Calu3 (cell line): ENCODE measurements at places on chromosomes 2 and 18.
A peak's percentile ranks its signal among the peaks of the same experiment; 100 is the strongest.

DNA sequence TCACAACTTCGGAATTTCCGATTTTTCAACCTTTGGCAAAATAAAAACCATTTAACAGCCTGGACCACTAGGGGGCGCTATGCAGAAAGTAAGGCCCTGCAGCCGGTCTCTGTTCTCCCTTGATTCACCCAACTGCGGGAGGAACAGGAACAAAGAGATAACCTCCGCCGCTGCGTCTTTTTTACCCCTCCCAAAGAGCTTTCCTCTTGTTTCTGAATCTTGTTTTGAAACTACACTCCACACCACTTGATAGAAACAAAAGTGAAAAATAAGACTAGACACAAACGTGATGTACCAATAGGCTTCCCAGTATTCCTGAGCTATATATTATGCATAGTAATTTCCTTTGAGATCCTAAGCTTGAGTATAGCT is 231.2 kb downstream of the MYO3B start:
- peak; percentile 73 for DNase-seq

DNA sequence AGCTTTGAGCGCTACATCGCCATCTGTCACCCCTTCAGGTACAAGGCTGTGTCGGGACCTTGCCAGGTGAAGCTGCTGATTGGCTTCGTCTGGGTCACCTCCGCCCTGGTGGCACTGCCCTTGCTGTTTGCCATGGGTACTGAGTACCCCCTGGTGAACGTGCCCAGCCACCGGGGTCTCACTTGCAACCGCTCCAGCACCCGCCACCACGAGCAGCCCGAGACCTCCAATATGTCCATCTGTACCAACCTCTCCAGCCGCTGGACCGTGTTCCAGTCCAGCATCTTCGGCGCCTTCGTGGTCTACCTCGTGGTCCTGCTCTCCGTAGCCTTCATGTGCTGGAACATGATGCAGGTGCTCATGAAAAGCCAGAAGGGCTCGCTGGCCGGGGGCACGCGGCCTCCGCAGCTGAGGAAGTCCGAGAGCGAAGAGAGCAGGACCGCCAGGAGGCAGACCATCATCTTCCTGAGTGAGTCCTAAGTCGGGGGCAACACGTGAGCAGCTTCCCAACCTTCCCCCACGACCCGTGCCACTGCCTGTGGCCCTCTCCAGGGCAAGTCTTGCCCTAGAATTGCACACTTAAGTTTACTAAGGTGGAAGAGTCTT is 928 bp downstream of the GPR39 start:
- peak; percentile 59 for DNase-seq

DNA sequence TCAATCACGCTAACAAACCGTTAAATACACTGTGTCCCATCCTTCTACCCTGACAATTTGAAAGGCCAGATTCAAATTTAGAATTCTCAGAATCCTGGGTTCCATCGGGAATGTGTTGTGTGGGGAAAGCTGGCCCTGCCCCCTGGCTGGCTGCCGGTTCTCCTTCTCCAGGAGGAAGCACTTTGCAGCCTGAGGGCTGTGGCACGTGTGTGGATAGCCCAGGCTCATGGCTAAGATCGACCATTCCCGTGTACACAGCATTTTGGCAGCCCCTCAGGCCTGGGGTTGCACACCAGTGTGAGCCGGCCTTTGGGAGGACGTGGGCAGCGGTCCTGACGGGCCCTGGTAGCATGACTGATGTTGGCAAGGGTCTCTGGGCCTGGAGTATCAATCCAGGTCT is 51.0 kb upstream of the ROCK2 start:
- DNase-seq = no peak

DNA sequence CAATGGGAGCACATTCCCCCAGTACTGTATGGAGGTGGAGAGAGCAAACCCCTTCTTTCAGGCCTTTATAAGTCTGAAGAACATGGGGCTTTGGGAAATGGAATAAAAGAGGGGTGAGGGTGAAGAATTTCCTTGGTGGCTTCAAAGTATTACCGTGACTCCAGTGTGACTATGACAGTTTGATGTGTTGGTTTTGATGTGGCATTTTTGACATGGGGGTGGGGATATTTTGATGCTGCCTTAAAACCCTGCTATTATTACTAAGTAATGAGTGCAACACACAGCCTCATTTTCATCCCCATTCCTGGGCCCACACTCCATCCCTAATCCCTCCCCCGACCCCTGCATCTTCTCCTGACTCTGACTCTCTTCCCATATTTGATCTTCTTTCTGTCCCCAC is 23.6 kb downstream of the QPCT start:
- DNase-seq = no peak

DNA sequence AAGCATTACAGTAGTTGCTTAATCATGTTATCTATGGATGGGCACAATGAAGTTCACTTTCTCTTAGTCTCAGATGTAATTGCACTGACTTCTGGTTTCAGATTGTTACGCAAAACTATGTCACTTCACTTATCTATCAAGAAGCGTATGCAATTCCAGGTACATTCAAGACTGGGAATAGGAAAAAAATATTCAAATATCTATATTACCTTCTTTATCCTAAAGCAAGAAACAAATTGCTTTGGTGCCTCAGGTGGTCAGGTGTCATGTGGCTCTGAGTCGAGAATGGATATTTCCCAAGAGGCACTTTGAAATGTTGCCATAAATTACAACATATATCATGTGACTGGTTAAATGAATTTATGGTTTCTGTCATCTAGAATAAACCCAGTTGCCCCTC is 318.6 kb downstream of the SS18 start:
- DNase-seq = no peak

- no peak for DNase-seq
Measured at GRCh38 chr2:234266952-234267351, 216.4 kb downstream of the SPP2 start.

- DNase-seq = no peak
Measured at GRCh38 chr18:25827228-25827627, 263.2 kb downstream of the SS18 start.

DNA sequence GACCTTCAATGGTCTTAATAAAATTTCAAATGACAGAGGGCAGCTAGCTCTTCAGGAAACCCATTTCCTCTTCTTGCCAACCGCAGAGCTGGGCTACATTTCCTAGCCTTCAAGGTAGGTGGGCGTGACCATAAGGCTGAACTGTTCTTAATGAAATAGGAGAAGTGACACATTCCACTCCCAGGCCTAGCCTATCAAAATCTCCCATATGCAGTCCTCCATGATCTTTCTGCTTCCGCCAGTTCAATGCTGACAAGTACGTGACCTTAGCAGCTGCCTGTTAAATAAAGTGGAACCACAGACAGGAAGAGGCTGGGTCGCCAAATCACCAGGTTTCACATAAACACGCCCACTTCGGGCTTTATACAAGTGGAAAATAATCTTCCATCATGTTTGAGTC is 13.2 kb downstream of the SERPINE2 start:
- DNase-seq = no peak

- DNase-seq = peak; percentile 3
Measured at GRCh38 chr18:23453680-23454058, 582 bp downstream of the RIOK3 start.

GRCh38 chr2:156334496-156335478 is 2.3 kb upstream of the NR4A2 start:
- peak; percentile 89 for DNase-seq

DNA sequence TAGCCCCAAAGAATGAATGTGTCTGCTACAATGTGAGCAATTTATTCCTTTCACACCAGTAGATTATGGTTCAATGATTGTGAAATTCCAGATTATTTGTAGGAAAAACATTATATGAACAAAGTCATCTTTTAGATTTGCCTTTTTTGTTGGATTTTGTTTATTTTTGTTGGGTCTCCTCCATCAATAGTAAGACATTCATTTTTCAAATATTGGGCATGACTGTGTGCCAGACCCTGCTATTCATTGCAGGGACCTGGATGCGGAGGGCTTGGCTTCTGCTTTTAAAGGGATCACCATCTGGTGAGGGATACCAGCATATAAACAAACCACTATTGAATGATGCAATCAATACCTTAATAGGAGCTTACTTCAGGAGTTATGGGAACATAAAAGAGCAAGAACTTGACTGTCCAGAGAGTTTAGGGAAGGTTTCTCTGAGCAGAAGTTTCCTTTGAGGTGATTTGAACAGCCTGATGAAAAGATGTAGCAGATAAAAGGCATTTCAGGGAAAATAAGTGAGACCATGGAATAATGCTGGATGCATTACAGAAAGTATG is 486.7 kb downstream of the EPHA4 start:
- DNase-seq = no peak

DNA sequence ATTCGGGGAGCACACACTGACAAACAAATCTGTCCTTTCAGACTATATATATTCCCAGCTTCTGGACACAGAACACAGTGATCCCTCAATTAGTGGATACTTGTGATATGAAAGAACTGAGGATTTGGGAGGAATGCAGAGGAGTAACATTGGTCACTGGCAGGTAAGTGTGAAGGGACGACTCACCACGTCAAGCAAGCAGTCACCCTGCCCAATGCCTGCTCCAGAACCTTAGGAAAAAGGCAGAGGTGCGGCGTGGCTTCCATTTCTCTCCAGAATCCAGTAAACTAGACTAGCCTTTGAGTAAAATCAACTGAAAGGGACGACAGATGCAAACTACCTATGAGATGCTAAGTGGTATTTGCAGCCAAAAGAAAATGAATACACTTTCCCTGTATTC is 1.1 kb downstream of the CCDC93 start:
- DNase-seq = no peak

DNA sequence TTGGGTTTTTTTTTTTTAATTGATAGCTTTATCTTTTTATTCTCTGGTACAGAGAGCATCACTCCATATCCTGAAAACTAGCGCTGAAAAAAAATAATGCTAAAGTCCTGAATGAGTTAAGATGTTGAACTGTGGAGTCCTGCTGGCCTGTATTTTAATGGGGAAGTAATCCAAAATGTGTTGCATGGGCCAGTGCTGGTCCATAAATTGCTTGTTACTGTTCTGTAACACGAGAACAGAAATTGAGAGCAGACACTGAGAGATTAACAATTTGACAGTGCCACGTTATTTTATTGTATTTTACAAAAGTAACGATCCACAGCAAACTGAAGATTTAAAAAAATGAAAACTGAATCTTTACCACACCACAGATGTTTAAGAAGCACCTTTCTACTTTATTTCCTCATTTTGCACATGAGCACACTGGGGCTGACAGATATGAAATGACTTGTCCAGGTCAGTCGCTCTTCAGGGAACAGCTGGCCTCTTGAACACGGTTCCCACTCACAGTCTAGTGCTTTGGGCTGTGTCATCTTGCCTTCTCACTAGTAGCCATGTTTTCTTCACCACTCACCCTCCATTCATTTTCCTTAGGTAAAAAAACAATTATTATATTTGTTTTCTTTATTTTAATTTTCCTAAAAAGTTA is 35.3 kb downstream of the ZCCHC2 start:
- no peak for DNase-seq
